GM23338 (cell line): ENCODE measurements at places on chromosomes 3 and 15.

- no peak for DNase-seq
Measured at GRCh38 chr3:123154020-123154985, 47.4 kb upstream of the SEC22A start.

GRCh38 chr3:155244216-155244615 is 49.3 kb downstream of the STRIT1 start:
- no peak for DNase-seq

GRCh38 chr3:32699429-32699828 is 14.4 kb downstream of the CNOT10 start:
- no peak for DNase-seq

- no peak for DNase-seq
Measured at GRCh38 chr3:52248816-52249547, 3.4 kb downstream of the PPM1M start.

- no peak for DNase-seq
Measured at GRCh38 chr3:57688291-57688690, 4.6 kb downstream of the DENND6A start.

DNA sequence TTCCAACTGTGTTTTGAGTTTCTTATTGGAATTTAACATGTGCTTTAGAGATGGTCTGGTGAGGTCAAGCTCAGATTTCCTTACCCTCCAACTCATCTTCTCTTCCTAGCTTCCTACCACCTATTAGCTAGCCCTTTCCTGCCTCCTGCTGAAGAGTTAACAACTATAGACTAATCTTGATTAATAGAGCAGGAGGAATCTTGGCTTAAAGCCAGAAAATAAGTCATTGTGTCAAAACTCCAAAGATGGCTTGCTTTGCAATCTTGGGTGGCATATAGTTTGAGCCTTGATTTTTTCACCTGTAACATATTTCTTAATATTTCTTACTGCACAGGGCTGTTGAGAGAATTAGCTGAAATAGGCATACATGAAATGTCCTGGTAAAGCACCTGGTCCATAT is 27.3 kb downstream of the BCL2L10 start:
- DNase-seq: no peak

GRCh38 chr15:68979816-68980215 is 34.7 kb upstream of the NOX5 start:
- no peak for DNase-seq

GRCh38 chr3:132378048-132378762 is 39.1 kb upstream of the DNAJC13 start:
- DNase-seq: no peak

DNA sequence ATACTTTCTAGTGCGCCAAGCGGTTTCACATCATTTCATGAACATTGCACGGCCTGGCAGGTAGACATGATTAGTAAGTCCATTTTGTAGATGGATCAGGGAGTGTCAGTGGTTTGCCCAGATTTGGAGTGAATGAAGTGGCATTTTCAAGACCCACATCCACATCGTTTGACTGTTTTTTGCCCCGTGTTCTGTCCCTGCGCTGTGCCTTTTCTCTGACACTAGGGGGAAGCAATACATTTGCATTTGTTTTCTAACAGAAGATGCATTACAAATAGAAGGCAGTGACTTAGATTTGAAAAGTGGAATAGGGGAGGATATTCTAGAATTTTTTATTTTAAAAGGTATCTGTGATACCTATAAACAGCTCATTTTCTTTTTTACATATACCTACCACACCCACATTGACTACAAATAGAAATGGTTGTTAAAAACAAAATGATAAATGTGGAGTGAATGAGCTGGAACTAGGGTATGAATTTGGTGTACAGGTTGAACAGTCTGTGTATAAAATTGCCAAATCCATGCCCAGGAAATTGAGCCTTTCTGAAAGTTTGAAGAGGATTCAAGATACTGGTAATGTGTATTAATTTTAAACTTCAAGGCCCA is 98.0 kb downstream of the USP13 start:
- peak; percentile 59 for DNase-seq

DNA sequence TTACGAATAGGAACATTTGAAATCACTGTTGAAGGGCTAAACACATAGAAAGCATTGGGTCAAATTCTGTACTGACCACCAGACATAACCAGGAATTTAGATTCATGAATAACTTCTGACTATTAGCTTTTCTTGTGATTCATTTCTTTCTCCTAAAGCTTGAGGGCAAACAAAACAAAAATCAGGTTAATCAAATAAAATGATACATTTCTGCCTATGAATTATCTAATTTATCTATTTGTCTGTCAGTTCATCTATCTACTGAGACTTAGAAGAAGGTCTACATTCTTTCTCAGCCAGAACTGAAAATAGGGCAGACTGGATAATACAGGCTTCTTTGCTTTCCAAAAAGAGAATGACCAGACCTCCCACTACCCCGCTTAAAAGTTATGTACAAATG is 65.9 kb upstream of the ST3GAL6 start:
- DNase-seq: no peak

- DNase-seq: no peak
Measured at GRCh38 chr15:41713047-41713446, 52.8 kb downstream of the MGA start.

DNA sequence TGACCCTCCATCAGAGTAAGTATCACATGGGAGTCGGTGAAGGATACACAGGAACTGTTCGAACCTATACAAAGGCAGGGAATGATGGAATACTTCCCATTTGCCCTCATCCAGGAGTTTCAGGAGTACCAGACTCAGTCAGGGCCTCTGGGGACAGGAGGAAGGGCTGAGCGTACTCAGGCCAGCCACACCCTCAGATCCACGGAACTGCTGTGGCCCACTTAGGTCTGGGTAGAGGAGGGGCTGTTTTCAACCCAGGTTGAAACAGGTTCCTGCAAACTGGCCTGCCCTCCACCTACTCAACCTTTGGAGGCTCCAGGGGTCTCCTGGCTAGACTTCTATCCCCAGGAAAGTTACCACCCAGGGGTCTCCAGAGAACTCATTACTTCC is 6.7 kb upstream of the IGDCC3 start:
- no peak for DNase-seq

- DNase-seq: no peak
Measured at GRCh38 chr3:197181741-197182140, 116.7 kb downstream of the DLG1 start.

DNA sequence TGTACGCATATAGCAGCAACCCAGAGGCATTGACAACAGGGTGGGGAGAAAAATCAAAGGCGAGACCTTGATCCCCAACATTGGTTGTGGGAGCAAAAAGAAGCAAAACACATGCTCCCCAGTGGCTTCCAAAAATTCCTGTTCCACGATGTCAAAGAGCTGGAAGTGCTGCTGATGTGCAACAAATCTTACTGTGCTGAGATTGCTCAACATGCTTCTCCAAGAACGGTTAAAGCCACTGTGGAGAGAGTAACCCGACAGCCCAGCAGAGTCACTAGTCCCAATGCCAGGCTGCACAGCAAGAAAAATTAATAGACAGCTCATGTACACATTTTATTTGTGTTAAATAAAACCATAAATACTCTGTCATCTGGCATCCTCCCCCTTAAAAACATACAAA is 179.9 kb upstream of the PFN2 start:
- no peak for DNase-seq

GRCh38 chr15:64877435-64877834 is 34.3 kb upstream of the ANKDD1A start:
- no peak for DNase-seq

- DNase-seq: no peak
Measured at GRCh38 chr3:48991851-48992545, 2.0 kb downstream of the P4HTM start.

GRCh38 chr3:196440696-196441095 is 8.5 kb upstream of the UBXN7 start:
- no peak for DNase-seq

DNA sequence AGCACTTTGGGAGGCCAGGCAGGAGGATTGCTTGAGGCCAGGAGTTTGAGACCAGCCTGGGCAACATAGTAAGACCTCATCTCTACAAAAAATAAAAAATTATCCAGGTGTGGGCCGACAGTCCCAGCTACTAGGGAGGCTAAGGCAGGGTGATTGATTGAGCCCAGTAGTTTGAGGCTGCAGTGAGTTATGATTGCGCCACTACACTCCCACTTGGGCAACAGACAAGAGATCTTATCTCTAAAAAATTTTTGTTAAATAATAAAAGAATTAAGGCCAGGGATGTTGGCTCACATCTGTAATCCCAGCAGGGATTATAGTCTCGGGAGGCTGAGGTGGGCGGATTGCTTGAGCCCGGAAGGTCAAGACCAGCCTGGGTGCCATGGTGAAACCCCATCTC is 25.8 kb upstream of the NFKBIZ start:
- DNase-seq: no peak

GRCh38 chr3:151726016-151726415 is 7.7 kb upstream of the AADACL2 start:
- no peak for DNase-seq

DNA sequence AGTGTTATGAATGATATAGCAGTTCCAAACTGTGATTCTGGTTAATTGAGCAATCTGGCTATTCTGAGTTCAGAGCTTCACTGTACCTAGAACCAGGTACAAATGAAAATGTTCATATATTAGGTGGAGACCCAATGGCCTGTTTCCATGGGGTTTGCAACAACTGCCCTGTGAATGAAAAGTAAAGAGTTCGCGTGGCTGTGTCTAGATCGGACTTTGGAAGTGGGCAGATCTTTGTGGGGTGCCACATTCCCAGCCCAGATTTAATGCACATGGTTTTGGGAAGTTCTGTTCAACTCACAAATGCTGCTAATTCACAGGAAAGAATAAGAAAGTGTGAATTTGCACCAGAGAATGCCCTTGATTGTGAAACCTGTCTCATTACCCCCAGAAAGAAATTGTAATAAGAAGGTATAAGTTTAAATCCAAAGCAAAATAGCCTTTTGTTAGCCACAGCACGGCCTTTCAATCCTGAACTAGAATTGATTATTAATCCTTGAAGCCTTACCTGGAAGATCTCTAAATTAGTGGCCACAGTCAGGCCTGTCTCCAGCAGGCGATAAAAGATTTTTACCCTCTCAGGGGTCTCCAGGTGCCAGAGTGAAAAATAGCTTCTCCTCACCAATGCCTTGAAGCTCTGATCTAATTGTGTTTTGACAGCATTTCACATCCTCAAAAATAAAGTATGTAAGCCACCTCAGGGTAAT is 22.6 kb downstream of the WHAMM start:
- DNase-seq: no peak

GRCh38 chr15:36161771-36162212 is 417.6 kb upstream of the CDIN1 start:
- peak; percentile 20 for DNase-seq

- DNase-seq: peak; percentile 96
Measured at GRCh38 chr15:70101459-70102113, 3.9 kb upstream of the TLE3 start.

DNA sequence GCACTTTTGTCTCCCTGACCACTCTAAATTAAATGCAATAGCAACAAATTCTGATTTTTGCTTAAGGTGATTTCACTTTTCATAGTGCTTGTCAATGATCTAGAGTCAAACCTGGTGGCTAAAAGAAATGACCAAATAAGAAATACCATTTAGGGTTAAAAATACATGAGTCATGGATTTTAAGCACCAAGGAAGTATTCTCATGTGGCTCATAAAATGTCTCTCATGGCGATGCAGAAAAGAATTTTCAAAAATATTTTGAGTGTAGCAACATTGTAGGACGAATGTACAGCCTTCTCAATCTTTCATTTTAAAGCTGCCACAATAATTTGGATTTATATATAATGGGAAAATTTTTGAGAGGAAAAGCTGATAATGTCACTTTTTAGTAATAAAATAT is 193.6 kb downstream of the EPHA3 start:
- DNase-seq: no peak

- DNase-seq: no peak
Measured at GRCh38 chr3:105678017-105678416, 190.8 kb downstream of the CBLB start.

- peak; percentile 63 for DNase-seq
Measured at GRCh38 chr3:137761099-137761562, 3.0 kb upstream of the SOX14 start.

DNA sequence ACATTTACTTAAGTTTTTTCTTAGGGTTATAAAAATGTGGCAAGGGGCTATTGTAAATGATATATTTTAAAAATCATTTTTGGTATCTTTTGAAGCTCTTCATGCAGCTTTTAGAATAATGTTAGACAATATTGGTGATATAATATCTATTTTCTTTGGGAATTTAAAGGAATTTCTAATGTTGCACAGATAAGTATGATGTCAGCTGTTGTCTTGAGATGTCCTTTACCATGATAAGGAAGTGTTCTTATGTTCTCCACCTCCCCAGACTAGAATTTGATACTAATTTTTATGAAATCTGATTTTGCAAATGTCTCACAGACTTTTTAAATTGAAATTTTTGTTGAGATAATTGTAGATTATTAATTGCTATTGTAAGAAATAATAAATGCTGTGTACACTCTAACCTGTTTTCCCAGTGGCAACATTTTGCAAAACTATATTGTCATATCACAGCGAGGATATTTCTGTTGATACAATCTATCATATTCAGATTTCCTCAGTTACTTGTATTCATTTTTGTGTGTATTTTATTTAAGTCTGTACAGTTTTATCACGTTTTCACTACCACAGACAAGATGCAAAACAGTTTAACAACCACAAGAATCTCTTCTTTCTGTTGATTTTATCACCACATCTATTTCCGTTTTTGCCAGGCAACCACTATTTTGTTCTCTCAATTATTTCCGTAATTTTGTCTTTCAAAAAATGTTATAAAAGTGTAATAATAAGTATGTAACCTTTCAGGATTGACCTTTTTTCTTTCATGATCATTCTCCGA is 55.4 kb downstream of the SPRED1 start:
- DNase-seq: no peak

- no peak for DNase-seq
Measured at GRCh38 chr3:155166441-155166840, 86.3 kb downstream of the MME start.

DNA sequence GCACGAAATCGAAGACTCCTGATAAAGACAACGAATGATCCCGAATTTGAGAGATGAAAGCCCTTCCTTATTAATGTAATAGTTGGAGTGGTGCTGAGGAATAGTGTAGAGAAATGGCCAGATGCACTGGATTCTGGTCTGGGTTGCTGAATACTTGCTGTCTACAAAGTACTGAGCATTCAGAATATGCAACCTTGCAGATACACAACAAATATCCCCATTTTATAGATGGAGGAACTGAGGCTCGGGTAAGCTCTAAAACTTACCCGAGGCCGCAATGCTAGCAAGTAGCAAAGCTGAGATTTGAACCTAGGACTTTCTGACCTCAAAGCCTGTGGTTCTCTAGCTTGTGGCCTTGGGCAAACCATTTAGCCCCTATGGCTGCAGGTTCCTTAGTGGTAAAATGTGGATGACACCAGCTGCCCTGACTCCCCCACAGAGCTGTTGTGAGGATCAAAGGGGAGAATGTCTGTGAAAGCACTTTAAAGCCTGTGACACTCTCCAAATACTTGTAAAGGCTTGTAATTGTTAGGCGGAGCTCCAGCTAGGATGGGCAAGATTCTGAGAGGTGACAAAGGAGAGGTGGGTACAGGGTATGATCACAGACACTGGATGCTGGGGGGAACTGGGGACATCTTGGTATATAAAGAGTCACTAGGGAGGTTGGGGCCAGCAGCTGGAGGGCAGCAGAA is 39.8 kb downstream of the FOXB1 start:
- no peak for DNase-seq

GRCh38 chr3:49602049-49602554 is 47.8 kb downstream of the BSN start:
- DNase-seq: no peak

GRCh38 chr3:32276279-32276841 is 37.9 kb downstream of the CMTM8 start:
- no peak for DNase-seq
